ENCODE measurements at places on chromosomes 6 and 20.
A peak's percentile ranks its signal among the peaks of the same experiment; 100 is the strongest.

DNA sequence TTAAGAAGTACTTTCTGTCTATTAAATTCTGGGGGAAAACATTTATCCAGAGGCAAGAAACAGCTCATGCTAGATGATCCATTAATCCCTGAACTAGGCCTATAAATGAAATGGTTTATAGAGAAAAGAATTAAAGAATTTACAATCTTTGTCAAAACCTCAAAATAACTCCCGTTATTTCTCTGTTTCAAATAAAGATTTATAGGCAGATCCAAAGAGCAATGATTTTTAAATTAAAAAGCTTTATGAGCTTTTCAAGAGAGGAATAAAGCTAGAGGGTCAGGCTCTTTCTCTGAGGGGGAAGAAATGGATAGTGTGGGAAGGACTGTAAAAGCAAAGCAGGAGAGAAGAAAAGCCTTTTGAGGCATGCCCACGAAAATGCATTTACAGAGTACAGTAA lies 82.5 kb upstream of the OGFRL1 start:
- no peak for DNase-seq

GRCh38 chr20:36298795-36299339 lies 7.3 kb upstream of the DLGAP4 start:
- DNase-seq = no peak

GRCh38 chr6:149939356-149939648 lies 2.5 kb upstream of the ULBP2 start:
- DNase-seq = no peak

GRCh38 chr6:117706504-117706903 lies 31.2 kb downstream of the NUS1 start:
- DNase-seq = no peak

DNA sequence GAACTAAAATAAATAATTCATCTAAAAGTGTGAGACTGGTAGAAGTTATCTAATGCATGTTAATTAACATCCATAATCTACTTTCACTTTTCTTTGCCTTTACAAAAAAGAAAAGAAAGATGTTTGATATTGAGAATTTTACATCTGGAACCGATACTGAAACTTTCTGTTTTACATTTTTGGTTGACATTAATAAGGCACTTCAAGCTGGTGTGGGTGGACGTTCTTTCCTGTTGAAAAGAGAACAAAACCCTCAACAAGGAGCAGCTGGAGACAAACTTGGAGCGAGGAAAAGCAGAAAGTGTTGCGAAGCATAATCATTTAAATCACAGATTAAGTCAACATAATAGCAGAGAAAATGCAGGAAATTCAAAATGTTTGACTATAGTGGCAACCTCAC lies 575.2 kb upstream of the ADGRB3 start:
- DNase-seq = no peak

GRCh38 chr20:43893930-43894329 lies 20.7 kb upstream of the TOX2 start:
- no peak for DNase-seq

GRCh38 chr6:14743144-14743473 lies 502.8 kb upstream of the JARID2 start:
- DNase-seq = no peak

GRCh38 chr6:53239526-53239925 lies 90.9 kb upstream of the GCM1 start:
- no peak for DNase-seq

GRCh38 chr20:48220033-48220633 lies 434.9 kb upstream of the SULF2 start:
- DNase-seq = no peak

GRCh38 chr20:2519115-2519809 lies 10.5 kb upstream of the ZNF343 start:
- DNase-seq = no peak

GRCh38 chr20:6636209-6637159 lies 131.0 kb upstream of the BMP2 start:
- no peak for DNase-seq

- no peak for DNase-seq
These were observed 63.6 kb upstream of the STX16 start for GRCh38 chr20:58587467-58587866.

DNA sequence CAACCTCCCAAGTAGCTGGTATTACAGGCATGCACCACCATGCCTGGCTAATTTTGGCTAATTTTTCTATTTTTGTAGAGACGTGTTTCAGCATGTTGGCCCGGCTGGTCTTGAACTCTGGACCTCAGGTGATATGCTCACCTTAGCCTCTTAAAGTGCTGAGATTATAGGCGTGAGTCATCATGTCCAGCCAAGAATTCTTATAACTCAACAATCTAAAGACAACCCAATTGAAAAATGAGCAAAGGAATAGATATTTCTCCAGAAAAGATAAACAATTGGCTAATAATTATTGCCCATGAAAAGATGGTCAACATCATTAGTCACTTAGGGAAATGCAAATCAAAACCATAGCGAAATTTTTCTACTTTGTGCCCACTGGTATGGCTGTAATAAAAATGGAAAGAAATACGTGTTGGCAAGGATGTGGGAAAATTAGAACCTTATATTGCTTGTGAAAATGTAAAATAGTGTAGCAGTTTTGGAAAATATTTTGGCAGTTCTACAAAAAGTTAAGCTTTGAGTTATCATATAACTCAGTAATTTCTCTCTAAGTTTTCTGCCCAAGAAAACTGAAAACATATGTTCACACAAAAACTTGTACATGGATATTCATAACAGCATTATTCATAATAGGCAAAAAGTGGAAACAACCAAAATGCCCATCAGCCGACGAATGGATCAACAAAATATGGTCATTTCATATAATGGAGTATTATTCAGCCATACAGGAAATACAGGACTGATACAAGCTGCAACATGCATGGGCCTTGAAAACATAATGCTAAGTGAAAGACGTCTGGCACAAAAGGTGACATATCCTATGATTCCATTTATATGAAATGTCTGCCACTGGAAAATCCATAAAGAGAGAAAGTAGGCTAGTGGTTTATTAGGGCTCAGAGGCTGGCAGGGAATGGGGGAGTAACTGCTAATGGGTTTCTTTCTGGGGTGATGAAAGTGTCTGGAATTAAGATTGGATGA lies 87.8 kb downstream of the UTRN start:
- no peak for DNase-seq

DNA sequence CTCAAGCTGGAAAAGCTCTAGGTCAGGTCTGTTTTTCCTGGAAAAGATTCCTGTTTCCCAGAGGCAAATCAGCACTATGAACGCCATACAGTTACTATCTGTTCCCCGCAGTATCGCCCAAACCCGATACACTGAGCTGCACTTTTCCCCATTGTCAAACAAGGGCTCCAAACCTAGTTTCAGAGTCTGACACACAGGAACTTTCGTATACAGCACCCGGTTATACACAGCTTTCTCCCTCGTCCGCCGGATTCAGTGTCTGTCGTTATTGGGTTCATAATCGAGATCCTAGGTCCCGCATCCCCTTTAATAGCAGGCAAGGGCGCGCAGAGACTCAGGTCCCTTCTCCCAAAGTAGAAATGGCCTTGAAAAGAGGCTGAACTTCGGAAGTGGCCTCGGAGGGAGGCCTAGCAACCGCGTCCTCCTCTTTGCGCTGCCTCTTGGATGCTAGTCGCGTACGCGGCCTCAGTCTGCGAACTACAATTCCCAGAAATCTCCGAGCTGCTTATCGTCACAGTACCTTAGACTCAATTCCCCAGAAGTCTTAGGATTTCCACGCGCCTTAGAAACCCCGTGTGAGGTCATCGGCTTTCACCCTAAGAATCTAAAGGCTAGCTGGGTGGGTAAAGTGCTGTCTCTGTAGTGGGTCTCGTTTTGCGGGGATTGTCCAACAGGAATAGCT lies 34.2 kb downstream of the ZNF391 start:
- DNase-seq = no peak

- peak; percentile 64 for DNase-seq
These were observed 1082.4 kb upstream of the MAP3K7 start for GRCh38 chr6:91669154-91669870.

GRCh38 chr6:117270843-117271507 lies 5.6 kb downstream of the VGLL2 start:
- no peak for DNase-seq

- DNase-seq = no peak
These were observed 54.1 kb downstream of the PLAGL1 start for GRCh38 chr6:143953922-143954321.
